ENCODE measurements at places on chromosomes 7 and 10.

DNA sequence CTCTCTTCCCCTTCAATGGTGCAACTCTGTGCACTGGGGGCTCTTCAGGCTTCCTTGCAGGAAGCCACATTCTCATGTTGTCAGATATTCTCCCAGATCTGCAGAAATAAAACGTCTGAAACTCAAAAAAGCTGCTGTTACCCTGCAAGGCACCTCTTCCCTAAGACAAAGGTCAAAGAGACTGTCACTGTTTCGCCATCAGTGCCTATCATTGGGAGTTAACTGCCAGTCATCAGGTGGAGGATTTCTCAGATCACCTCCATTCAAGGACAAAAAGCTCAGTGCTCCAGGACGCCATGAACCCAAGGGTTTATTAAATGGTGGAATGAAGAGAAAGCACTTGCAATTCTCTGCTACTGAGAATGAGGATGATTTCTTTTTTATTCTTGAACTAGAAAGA, 144.6 kb upstream of the PALS2 start:
- DNase-seq, result no peak

DNA sequence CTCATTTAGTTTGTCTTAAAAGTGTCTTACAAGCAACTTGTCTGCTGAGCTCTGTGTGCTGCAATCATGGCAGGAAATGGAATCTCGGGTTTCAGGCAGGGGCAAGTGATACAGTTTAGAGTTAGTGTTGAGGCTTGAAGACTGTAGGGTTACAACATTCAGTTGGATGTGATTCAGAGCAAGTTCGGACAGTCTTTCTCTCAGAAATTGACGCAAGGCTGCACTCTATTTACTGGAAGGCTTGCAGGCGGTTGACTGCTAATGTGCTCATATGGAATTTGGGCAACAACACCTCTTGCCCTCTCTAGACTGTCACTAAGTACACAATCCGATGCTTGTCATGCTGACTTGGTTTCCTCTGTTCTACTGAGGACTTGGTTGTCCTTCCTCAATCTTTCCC, 161.7 kb upstream of the BMPER start:
- DNase-seq, result no peak

GRCh38 chr7:22660293-22660692, 66.7 kb upstream of the IL6 start:
- DNase-seq, result no peak

GRCh38 chr10:10530313-10530712, 487.4 kb upstream of the CELF2 start:
- DNase-seq, result no peak

- no peak for DNase-seq
These were observed 234.2 kb upstream of the LRRN3 start for GRCh38 chr7:110856704-110857103.
